ENCODE measurements at places on chromosomes 1 and 21. TPM values are rescaled to one million over a fixed set of nuclear protein-coding genes. Genes with fewer than 3 reads are reported as not detected.

Gene OR2L2
- 0.30 TPM for total RNA-seq

Gene IL22RA1
- total RNA-seq: not detected

GRCh38 chr1:243535014-243535413 lies 279.2 kb downstream of the SDCCAG8 start:
- no peaks in the 10 kb centered on the region for H3K4me1 ChIP-seq
- no peaks in the 10 kb centered on the region for H3K27me3 ChIP-seq
- H3K27ac ChIP-seq: no peak overlapping the region
- H3K4me3 ChIP-seq: no peak overlapping the region
- DNase-seq: no peak

Gene RHCE
- total RNA-seq: not detected

GRCh38 chr1:184604152-184604900 lies 150.3 kb downstream of the EDEM3 start:
- no peaks in the 10 kb centered on the region for H3K4me1 ChIP-seq
- H3K27me3 ChIP-seq: no peaks in the 10 kb centered on the region
- DNase-seq: no peak
- no peaks in the 10 kb centered on the region for H3K36me3 ChIP-seq
- H3K4me3 ChIP-seq: no peak overlapping the region

Gene ICOSLG
- 2.1 TPM for total RNA-seq

Gene SMIM34
- total RNA-seq: not detected

DNA sequence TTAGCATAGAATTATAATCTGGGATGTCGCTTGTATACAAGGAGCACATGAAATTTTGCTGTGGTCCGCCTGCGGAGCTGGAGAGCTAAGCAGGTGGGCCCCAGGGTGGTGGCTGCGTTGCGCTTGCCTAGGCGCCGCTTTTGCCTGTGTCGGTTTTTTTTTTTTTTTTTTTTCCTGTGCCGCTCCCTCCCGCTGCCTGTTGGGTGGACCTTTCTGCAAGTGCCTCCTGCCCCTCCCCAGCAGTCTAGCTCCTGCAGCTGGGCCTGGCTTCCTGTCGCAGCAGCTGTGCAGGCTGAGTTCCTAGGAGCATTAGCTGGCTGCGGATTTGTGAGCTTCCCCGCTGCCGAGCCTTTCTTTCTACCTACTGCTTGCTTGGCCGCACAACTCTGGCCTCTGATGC lies 20.6 kb downstream of the PYHIN1 start:
- no peak overlapping the region for H3K4me3 ChIP-seq
- H3K27me3 ChIP-seq: no peaks in the 10 kb centered on the region
- no peak overlapping the region for H3K27ac ChIP-seq
- H3K4me1 ChIP-seq: no peaks in the 10 kb centered on the region

DNA sequence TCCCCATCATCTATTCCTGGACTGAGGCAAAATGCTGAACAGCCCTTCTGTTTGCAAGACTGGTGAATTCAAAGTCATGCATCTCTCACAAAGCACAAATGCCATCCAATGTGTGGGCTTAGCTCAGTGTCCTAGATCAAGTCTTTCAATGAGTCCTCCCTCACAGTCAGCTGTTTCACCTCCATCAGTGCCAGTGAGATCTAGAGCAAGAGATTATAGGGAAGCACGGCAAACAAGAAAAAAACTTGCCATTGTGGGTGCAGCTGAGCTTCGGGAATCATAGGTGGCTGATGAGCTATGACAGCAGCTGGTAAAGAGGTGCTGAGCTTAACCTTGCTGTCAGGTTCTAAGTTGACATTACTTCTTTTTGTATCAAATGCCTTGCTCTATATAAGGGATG lies 130.2 kb downstream of the LMX1A start:
- no peaks in the 10 kb centered on the region for H3K36me3 ChIP-seq
- H3K27ac ChIP-seq: no peak overlapping the region
- no peaks in the 10 kb centered on the region for H3K4me1 ChIP-seq
- no peak overlapping the region for H3K4me3 ChIP-seq
- no peak for DNase-seq
- no peaks in the 10 kb centered on the region for H3K27me3 ChIP-seq

GRCh38 chr1:219179293-219179692 lies 5.6 kb downstream of the LYPLAL1 start:
- no peak overlapping the region for H3K4me3 ChIP-seq
- H3K27me3 ChIP-seq: no peaks in the 10 kb centered on the region
- H3K27ac ChIP-seq: peak overlapping the region; percentile 97
- no peaks in the 10 kb centered on the region for H3K36me3 ChIP-seq
- DNase-seq: no peak

GRCh38 chr21:31597683-31598082 lies 61.8 kb upstream of the SOD1 start:
- no peak overlapping the region for H3K27ac ChIP-seq
- DNase-seq: no peak
- H3K4me1 ChIP-seq: no peaks in the 10 kb centered on the region
- H3K27me3 ChIP-seq: no peaks in the 10 kb centered on the region
- no peak overlapping the region for H3K4me3 ChIP-seq

GRCh38 chr1:184937729-184938128 lies 36.6 kb downstream of the NIBAN1 start:
- H3K4me3 ChIP-seq: no peak overlapping the region
- no peak for DNase-seq
- H3K27me3 ChIP-seq: no peaks in the 10 kb centered on the region
- no peak overlapping the region for H3K27ac ChIP-seq
- no peaks in the 10 kb centered on the region for H3K36me3 ChIP-seq

DNA sequence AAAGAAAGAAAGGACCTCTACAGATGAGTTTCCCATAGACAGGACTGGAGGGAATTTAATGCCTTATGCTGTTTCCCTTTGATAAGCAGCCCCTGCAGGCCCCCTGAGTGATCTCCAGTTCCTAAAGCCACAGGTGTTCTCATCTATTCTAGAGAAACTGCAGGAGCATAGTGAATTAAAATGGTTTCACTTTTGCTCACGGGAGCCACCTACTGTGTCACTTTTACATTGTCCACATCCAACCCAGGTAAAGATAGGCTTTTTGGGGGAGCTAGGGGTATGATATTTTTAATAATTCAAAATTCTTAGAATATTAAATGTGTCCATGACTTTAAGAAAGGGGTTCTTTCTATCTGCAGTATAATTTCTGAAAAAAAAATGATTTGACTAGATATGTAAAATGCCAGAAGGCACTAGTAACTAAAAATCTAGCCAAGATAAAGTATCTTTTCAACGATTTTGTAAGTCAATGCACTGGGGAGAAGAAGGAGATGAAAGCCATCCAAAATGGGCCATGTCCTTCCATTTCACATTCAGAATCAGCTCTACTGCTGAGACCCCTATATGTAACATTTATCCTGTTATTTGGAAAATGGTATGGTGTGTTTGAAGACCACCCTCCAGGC lies 267.3 kb upstream of the DUSP10 start:
- H3K4me3 ChIP-seq: no peak overlapping the region
- no peaks in the 10 kb centered on the region for H3K36me3 ChIP-seq
- no peaks in the 10 kb centered on the region for H3K27me3 ChIP-seq
- no peaks in the 10 kb centered on the region for H3K4me1 ChIP-seq
- no peak overlapping the region for H3K27ac ChIP-seq

- no peak overlapping the region for H3K27ac ChIP-seq
- DNase-seq: no peak
- H3K4me3 ChIP-seq: no peak overlapping the region
- no peaks in the 10 kb centered on the region for H3K27me3 ChIP-seq
- no peaks in the 10 kb centered on the region for H3K4me1 ChIP-seq
Observed at GRCh38 chr1:60848583-60849188, 233.7 kb upstream of the NFIA start.

DNA sequence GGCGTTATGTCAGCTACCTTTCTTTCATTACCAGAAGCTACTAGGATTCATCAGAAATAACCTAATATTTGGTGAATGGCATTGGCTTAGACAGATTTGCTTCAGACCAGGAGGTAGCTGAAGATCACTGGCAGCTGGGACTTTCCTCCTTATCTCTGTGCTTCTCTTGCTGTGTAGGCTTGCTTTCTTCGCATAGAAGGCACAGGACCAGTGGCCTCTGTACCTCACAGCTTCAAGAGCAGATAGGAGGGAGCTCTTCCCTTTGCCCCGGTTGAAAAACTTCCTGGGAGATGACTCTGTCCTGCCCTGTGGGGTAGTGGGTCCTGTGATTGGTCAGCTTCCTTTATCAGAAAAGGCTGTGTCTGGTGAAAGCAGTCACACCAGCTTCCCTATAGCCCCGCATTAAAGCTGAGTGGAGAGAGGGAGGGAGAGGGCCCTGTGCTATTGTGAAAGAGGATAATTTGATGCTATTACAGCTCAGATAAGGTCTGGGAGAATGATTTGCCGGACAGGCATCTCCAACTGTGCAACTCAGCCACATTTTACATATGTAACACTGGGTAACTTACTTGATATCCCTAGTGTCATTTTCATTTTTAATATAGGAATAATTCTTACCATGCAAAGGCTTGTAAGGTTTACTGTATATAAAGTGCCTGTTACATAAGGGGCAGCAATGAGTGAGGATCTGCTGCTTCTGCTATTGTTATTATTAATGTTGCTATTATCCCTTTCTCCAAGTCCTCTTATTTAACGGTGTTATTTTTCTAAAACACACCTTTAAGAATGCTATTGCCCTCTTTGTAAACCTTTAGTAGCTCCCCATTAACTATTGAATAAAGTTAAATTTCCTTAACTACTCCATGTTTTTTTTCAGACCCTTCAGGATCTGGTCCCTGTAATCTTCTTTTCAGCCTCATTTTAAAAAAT lies 31.6 kb downstream of the OSBPL9 start:
- no peak for DNase-seq
- no peaks in the 10 kb centered on the region for H3K36me3 ChIP-seq
- H3K4me3 ChIP-seq: no peak overlapping the region
- H3K27me3 ChIP-seq: no peaks in the 10 kb centered on the region

DNA sequence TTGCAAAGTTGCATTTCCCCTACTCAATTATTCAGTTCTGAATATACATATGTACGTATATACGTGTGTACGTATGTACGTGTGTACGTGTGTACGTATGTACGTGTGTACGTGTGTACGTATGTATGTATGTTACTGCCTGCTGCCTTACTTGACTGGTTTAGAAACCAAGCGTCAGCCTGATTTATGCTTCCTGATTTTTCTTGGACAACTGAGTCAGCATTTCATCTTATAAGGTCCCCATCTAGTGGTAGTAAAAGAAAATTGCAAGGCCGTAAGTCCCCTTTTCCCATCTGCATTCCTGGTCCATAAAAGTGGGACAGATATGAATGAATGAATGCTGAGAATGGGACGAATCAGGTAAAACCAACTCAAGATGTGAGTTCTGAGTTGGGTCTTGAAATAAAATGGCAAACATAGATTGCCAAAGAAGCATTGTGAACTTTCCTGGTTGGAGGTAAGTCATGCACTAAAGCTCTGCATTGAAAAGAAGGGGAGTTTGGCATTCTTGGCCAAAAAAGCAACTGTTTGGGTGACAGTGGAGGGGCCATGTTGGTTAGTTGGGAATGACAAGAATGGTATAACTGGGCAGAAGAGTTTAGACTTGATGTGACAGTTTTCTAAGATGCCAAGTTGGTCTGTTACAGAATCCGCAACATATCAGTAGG lies 76.4 kb upstream of the DNAH14 start:
- no peaks in the 10 kb centered on the region for H3K4me1 ChIP-seq
- no peaks in the 10 kb centered on the region for H3K27me3 ChIP-seq
- no peaks in the 10 kb centered on the region for H3K36me3 ChIP-seq
- DNase-seq: no peak

Gene JUN
- 154 TPM for total RNA-seq

DNA sequence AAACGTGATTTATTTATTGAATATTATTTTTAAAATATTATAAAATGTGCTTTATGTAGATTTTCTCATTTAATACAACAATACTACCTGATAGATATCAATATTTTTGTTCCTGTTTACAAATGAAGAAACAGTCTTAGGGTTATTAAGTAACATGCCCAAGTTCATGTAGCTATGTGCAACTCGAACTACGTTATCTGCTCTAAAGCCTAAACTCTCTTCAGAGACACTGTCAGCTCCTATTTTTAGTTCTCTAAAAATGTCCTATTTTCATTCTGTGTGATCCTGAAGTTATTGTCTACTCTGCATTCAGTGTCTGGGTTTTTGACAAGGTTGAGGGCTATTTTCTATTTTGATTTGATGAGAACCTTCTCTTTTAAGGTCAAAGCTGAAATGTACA lies 550.1 kb upstream of the B3GALT2 start:
- no peaks in the 10 kb centered on the region for H3K36me3 ChIP-seq
- no peak overlapping the region for H3K27ac ChIP-seq
- no peaks in the 10 kb centered on the region for H3K4me1 ChIP-seq
- no peak overlapping the region for H3K4me3 ChIP-seq
- DNase-seq: no peak

Gene B3GALT5
- 1.0 TPM for total RNA-seq

GRCh38 chr1:78836726-78837125 lies 169.8 kb downstream of the ADGRL4 start:
- H3K36me3 ChIP-seq: no peaks in the 10 kb centered on the region
- H3K27ac ChIP-seq: no peak overlapping the region
- H3K27me3 ChIP-seq: no peaks in the 10 kb centered on the region

DNA sequence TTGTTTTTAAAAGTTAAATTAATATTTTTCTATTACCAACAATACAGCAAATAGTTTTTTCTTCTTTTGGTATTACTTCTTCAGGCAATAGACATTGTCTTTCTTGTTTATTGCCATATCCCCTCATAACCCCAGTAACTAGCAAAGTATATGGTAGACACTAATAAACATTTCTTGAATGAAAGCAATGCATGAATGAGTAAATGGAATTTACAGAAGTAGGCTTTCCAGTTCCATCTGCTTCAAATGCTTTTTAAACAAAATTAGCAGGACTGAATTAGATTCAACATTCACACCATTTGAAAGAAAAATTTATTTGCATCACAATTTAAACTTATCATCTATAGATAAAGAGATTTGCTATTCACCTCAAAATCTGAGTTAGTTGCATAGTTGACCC lies 5.6 kb upstream of the DR1 start:
- H3K36me3 ChIP-seq: no peaks in the 10 kb centered on the region
- H3K27ac ChIP-seq: no peak overlapping the region
- no peak for DNase-seq
- H3K27me3 ChIP-seq: no peaks in the 10 kb centered on the region

- H3K4me3 ChIP-seq: no peak overlapping the region
- H3K4me1 ChIP-seq: no peaks in the 10 kb centered on the region
- H3K36me3 ChIP-seq: no peaks in the 10 kb centered on the region
Observed at GRCh38 chr1:19038732-19039131, 82.3 kb upstream of the IFFO2 start.

- H3K4me1 ChIP-seq: no peaks in the 10 kb centered on the region
- H3K27me3 ChIP-seq: no peaks in the 10 kb centered on the region
- no peak overlapping the region for H3K4me3 ChIP-seq
Observed at GRCh38 chr1:206582971-206583706, 29.1 kb downstream of the EIF2D start.

- no peak for DNase-seq
- no peaks in the 10 kb centered on the region for H3K4me1 ChIP-seq
- H3K27ac ChIP-seq: no peak overlapping the region
- H3K36me3 ChIP-seq: no peaks in the 10 kb centered on the region
- no peaks in the 10 kb centered on the region for H3K27me3 ChIP-seq
- no peak overlapping the region for H3K4me3 ChIP-seq
Observed at GRCh38 chr1:161501234-161501633, 4.0 kb upstream of the FCGR2A start.

Gene KCNT2
- 2.3 TPM for total RNA-seq

Measured in uterus (tissue), 4 donors.